CD4-positive, alpha-beta T cell treated with Interleukin-15 for 4 hours (primary cell): ENCODE measurements at places on chromosomes 1 and 21.
A peak's percentile ranks its signal among the peaks of the same experiment; 100 is the strongest.

- no peak for DNase-seq
These were observed 1.4 kb downstream of the GPR61 start for GRCh38 chr1:109541102-109541501.

DNA sequence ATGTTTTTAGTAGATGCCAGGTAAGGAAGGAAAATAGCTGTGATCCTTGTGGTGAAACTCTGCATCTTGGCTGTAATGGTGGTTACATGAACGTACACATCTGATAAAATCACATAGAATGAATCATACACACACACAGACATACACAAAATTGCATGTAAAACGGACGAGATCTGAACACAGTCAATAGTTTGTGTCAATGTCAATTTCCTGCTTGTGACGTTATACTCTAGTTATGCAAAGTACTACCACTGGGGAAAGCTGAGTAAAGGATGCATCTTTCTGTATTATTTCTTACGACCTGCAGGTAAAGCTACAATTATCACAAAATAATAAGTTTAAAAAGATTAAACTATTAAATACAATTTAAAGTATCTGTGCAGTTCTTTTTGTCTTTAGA is 493.7 kb upstream of the ZP4 start:
- DNase-seq: no peak

DNA sequence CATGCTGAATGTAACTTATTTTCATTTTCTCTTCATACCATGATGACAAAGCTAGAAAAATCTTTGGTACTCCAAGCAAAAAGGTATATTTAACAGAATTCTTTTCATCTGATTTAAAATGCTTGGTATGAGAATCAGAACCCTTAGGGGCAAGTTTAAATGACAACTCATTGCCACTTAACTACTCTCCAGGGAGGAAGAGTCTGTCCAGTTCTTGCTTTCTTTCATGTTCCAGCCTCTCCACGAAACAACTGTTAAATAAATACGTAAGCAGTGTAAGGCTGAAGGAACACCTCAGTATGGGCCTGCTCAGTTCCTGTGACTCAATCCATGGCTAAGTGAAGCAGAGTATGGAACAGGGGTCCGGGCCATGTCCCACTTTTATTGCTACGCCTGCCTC is 1.6 kb downstream of the LCE2A start:
- no peak for DNase-seq

DNA sequence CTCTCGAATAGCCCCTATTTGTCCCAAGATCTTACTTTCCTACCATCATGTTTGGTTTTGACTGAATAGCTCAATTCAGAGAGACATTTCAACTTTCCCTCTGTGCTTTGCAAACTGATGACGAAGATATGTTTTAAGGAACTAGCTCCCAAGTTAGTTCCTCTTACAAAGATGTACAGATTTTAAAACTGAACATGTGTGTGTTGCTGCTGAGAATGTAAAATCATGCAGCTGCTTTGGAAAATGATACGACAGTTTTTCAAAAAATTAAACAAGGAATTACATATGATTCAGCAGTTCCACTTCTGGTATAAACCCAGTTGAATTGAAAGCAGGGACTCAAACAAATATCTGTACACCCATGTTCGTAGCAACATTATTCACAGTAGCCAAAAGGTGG is 33.6 kb downstream of the KIF26B start:
- DNase-seq: no peak

- DNase-seq: no peak
These were observed 232.1 kb upstream of the KAZN start for GRCh38 chr1:14366091-14367018.

DNA sequence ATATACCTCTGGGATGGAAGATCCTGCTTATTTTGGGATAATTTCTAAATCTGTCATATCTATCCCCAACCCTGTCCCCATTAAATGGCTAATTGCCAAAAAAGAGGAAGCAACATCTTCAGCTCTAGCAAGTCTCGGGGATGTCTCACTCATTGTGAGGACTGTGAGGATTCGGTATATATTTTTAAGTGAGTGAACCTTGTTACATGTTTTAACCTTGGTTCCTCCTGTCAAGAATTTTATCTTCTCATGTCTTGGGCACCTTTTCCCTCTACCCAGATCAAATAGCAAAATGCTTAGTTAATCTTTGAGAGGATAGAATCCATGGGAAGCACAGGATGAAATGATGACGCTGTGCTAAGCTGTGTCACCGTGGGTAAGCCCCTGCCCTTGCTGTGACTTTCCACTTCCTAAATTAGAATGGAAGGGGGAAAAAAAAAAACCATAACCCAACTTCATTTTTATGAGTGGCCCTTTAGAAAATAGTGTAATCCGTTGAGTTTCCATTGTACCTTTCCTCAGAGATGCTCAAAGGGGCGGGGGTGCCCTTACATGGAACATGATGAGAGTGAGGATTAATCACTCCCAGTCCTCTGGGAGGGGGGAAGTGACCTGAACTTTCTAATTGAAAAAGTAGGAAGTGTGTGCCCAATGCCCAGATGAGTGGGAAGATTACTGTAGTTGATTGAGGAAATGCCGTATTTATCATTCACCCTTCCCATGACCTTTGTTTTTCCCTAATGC is 7.6 kb downstream of the ATP1A1 start:
- DNase-seq: no peak

DNA sequence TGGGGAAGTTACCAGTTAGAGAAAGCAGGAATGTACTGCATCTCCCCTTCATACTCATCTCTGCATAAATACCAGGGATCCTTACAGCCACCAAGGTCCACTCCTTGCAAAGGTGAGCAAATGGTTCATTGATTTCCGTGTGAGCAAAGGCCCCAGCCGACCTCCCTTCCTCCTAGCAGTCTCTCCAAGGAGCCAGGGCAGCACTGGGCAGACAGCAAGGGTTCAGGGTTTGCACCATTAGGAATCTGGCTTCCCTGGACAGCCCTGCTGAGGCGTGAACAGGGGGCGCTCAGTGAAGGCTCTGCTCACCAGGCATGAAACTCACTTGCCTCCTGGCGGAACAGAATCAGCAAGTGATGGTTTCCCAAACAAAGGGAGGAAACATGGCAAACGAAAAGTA is 65.7 kb downstream of the MRPL37 start:
- no peak for DNase-seq

DNA sequence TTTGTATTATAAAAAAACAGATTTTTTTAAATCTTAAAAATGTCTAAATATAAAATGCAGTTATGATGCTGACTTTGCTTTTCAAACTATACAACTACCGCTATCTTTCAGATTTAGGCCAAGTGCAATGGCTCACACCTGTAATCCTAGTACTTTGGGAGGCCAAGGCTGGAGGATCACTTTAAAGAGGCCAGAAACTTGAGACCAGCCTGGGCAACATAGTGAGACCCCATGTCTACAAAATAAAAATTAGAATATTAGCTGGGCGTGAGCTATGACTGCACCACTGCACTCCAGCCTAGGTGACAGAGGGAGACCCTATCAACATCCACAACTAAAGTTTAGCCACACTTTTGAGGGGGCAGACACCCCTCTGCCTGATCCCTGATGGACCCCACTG is 20.3 kb downstream of the ZBTB17 start:
- no peak for DNase-seq

GRCh38 chr21:42659416-42660117 is 6.1 kb downstream of the PDE9A start:
- no peak for DNase-seq

- no peak for DNase-seq
These were observed 65.9 kb upstream of the C1orf105 start for GRCh38 chr1:172354291-172355274.

DNA sequence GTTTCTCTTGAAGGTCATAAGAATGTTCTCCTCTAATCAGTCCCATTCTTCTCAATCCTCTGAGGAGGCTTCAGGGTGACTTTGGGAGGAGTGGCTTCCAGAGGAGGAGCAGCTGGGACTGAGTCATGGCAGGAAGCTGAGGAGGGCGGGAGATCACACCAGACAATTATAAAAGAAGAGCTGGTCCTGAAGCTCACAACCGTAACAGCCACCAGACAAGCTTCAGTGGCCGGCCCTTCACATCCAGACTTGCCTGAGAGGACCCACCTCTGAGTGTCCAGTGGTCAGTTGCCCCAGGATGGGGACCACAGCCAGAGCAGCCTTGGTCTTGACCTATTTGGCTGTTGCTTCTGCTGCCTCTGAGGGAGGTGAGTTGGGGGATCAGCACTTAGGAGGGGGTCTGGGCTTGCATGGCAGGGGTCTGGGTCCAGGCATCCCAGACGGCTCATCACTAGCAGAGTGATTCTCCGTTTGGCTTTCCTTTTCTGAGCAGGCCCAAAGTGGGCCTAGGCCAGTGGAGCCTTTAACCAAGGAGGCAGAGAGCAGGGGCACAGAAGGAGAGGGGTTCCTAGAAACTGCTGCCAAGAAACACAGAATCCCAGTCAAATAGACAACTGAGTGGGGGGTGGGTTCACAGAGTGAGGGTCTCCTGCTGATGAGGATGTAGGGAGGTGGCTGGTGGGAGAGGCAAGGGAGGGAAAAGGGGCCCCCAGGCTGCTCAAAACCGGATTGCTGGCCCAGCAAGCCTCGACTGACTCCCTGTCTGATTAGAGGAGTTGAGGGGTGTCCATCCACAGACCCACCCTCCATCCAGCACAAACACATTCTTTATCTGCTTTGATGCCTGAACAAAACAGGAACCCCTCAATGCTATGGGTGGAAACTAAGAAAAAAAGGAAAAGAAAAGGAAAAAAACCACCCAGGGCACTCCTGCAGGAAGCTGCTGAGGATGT is at the start of gene ECM1:
Gene ECM1 (plus strand): TSS at position 198 of the 953 bp plus-strand sequence. CDS start 101 bp downstream, at position 299.
- no peak for DNase-seq

GRCh38 chr1:67618285-67619018 is 66.5 kb upstream of the GADD45A start:
- no peak for DNase-seq

GRCh38 chr21:28436286-28436932 is 556.3 kb downstream of the LTN1 start:
- DNase-seq: no peak

GRCh38 chr1:174769961-174770549 is 229.7 kb upstream of the CACYBP start:
- DNase-seq: peak; percentile 57

GRCh38 chr1:16174886-16175598 is 19.2 kb upstream of the EPHA2 start:
- DNase-seq: no peak

- DNase-seq: no peak
These were observed 94.1 kb downstream of the ACTL8 start for GRCh38 chr1:17849216-17849615.

- DNase-seq: no peak
These were observed 289.8 kb upstream of the PLXNA2 start for GRCh38 chr1:208533746-208534598.

- DNase-seq: no peak
These were observed 1.7 kb upstream of the PRCC start for GRCh38 chr1:156765666-156766065.

GRCh38 chr1:38571726-38572125 is 287.8 kb downstream of the RRAGC start:
- DNase-seq: no peak

GRCh38 chr1:3944578-3945125 is 44.6 kb upstream of the C1orf174 start:
- DNase-seq: no peak

DNA sequence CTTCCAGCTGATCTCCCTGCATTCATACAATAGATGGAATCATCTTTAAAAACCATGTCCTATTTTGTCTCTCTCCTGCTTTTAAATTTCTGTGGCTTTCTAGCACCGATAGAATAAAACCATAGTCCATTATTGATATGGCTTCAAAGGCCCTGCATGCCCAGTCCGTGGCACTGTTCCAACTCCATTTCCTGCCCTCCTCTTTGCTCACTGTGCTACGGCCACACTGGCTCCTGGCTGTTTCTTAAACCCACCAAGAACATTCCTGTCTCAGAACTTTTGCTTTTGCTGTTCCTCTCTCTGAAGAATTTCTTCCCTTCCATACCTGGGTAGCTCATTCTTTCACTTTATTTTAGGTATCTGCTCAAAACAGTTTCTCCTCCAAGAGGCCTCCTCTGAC is 7.2 kb downstream of the SLAMF1 start:
- no peak for DNase-seq

GRCh38 chr1:237269938-237270337 is 228.0 kb downstream of the RYR2 start:
- DNase-seq: no peak

GRCh38 chr1:160399544-160400222 is 681 bp upstream of the VANGL2 start:
- no peak for DNase-seq

- DNase-seq: peak; percentile 45
These were observed 1.1 kb downstream of the FALEC start for GRCh38 chr1:150516616-150517015.

GRCh38 chr1:119288751-119289150 is 79.8 kb upstream of the HAO2 start:
- DNase-seq: no peak

GRCh38 chr1:56897150-56898004 is 42.8 kb downstream of the C8A start:
- DNase-seq: no peak

GRCh38 chr1:185069202-185069772 is 23.9 kb downstream of the RNF2 start:
- DNase-seq: no peak

DNA sequence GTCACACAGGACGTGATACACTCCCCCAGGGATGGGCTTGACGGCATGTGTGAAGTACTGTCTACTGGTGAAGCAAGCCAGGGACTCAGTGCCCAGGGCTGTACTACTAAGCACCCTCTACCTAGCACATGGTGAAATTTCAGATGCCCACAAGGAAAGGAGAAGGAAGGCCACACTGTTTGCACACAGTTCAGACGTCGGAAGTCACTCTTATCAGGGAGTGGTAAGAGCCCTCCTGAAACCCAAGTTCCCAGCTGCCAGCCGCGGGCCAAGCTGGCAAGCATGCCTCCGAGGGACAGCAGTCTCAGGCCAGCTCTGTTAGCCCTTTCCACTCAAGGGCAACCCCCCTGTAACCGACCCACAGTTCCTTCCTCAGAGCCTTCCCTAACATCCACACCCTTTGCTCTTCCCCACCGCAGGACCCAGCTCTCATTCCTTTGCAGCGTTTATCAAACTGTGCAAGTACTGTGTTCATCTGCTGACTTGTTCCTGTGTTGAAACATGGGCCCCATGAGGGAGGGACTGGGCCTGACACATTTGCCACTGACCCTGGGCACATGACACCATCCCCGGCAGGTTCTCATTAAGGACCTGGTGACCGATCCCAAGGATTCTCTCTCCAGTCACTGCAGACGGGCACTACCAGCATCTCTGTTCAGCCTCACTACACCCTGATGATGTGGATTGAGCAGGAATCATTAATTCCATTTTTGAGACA is 58.5 kb downstream of the SLC66A1 start:
- DNase-seq: no peak

- peak; percentile 19 for DNase-seq
These were observed 121.9 kb upstream of the IVNS1ABP start for GRCh38 chr1:185438936-185439335.

DNA sequence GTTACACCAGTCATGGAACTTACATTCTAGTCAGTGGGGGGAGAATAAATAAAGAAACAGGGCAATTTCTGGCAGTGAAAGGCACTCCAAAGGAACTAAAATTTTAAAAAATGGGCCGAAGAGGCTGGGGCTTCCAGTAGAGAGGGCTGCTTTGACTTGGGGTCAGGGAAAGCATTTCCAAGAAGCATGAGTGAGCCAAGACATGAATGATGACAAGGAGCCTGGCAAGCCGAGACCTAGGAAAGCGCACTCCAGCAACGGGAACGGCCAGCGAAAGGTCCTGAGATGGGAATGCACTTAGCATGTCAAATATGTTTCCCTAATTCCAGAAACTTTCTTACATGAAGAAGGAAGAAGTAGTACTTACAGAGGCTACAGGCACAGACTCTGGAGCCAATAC is 95.4 kb upstream of the NGF start:
- DNase-seq: no peak
